Thoracic aorta endothelial cell (primary cell): ENCODE measurements at places on chromosomes 2 and 18. TPM values are rescaled to one million over a fixed set of nuclear protein-coding genes. Genes with fewer than 3 reads are reported as not detected.

ITGB6 gene
- total RNA-seq, result 0.07 and 0.13 TPM in 2 replicates

HJURP gene
- 42.0 and 56.3 TPM in 2 replicates for total RNA-seq

ZNF892 gene
- total RNA-seq, result 6.2 and 6.4 TPM in 2 replicates

ACVR1 gene
- total RNA-seq, result 20.0 and 23.7 TPM in 2 replicates

REG1A gene
- not detected in 2 replicates for total RNA-seq

CDCA7 gene
- total RNA-seq, result 22.7 and 31.7 TPM in 2 replicates

FRZB gene
- total RNA-seq, result not detected in 2 replicates

TIGD1 gene
- total RNA-seq, result 5.1 and 5.5 TPM in 2 replicates

CAPN13 gene
- total RNA-seq, result not detected in 2 replicates

KCTD18 gene
- 8.3 and 9.2 TPM in 2 replicates for total RNA-seq

PIEZO2 gene
- 0.29 and 31.0 TPM in 2 replicates for total RNA-seq

WDSUB1 gene
- total RNA-seq, result 5.7 and 6.1 TPM in 2 replicates

SNTG2 gene
- total RNA-seq, result not detected in 2 replicates

CFAP210 gene
- not detected in 2 replicates for total RNA-seq

IL1F10 gene
- not detected in 2 replicates for total RNA-seq

TEX44 gene
- total RNA-seq, result not detected in 2 replicates

NXPH2 gene
- total RNA-seq, result not detected in 2 replicates

SLC9A2 gene
- under 0.01 TPM in 1 of 2 replicates, not detected in the other for total RNA-seq

FKBP7 gene
- 25.0 and 25.5 TPM in 2 replicates for total RNA-seq

CPLX4 gene
- not detected in 2 replicates for total RNA-seq
